ENCODE measurements at places on chromosomes 11 and 22.

GRCh38 chr11:102385085-102386007, 38.3 kb downstream of the BIRC2 start:
- DNase-seq: no peak

DNA sequence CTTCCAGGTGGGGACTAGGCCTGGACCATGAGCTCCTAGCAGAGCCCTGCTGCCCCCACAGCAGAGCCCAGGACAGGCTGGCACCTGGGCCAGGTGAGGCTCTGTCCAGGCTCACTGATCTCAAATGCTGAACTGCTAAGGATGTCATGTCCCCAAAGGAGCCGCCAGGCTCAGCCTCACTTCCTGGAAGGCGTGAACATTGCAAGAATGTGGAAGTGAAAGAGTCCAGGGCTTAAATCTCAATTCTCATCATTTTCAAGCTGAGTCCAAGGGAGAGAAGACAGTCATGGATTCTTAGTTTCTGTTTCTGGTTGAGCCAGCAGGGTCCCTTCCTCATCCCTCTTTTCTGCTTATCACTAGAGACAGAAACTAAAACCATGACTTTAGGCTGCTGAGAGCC, 5.0 kb downstream of the ASCL2 start:
- peak; percentile 61 for DNase-seq

DNA sequence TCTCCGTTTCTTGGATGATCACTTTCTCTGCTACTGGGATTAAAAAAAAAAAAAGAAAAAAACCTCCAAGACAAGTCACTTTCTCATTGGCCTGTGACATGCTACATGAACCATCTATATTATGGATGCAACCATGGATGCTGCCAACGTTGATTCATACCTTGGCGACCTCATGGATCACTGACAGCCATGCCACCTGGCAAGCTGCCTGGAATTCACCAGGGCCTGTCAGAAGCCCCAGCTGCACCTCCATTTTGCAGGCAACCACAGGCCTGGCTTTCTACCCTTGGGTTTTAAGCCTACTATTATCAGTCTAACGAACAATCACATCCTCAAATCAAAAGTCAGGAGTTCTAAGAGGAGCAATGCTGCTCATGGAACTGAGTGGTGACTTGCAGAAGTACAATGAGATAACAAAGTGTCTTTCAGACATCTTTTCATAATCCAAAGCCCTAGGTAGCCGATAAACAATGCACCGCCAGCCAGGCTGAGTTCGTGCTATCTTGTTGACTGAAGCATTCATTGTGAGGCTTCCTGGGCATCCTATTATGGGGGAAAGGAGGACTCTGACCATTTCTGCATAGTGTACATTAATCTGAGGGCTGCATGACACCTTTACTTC, 48.0 kb upstream of the CADM1 start:
- no peak for DNase-seq

GRCh38 chr11:88398372-88398771, 60.8 kb upstream of the CTSC start:
- DNase-seq: no peak

- no peak for DNase-seq
These were observed 63.1 kb upstream of the TTC12 start for GRCh38 chr11:113251281-113251680.

DNA sequence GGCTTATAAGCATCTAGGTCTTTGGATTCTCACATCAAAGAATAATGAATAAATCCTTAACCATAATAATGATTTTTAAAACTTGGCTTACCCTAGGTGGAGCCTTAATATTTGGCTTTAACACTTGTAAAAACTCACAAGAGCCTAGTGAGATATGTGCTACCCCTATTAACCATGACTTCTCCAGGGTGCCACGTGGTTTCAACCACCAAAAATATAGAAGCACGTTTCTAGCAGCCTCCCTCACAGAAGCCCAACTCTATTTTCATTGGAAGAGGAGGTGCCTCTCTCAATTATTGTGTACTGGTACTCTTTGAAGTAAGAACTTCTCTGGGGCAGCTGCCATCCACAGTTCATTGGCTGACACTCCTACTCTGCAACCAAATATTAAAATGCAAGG, 46.5 kb upstream of the GDPD4 start:
- DNase-seq: no peak

DNA sequence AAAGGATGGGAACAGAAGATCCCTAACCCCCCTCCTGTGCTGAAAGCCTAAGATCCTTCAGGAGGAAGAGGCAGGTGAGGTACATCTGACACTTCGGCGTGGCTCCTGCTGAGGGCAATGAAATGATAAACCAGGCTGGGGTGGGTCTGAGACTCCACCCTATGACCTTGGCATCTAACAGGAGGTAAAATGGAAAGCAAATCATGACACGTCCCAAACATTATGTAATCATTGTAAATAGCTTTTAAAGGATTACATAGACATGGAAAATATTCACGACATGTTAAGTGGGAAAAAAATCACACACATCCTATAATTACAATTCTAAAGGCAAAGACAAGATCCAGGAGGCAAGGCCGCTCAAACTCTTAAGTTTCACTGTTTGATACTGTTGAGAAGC, 70.5 kb downstream of the LINC01488 start:
- DNase-seq: no peak

DNA sequence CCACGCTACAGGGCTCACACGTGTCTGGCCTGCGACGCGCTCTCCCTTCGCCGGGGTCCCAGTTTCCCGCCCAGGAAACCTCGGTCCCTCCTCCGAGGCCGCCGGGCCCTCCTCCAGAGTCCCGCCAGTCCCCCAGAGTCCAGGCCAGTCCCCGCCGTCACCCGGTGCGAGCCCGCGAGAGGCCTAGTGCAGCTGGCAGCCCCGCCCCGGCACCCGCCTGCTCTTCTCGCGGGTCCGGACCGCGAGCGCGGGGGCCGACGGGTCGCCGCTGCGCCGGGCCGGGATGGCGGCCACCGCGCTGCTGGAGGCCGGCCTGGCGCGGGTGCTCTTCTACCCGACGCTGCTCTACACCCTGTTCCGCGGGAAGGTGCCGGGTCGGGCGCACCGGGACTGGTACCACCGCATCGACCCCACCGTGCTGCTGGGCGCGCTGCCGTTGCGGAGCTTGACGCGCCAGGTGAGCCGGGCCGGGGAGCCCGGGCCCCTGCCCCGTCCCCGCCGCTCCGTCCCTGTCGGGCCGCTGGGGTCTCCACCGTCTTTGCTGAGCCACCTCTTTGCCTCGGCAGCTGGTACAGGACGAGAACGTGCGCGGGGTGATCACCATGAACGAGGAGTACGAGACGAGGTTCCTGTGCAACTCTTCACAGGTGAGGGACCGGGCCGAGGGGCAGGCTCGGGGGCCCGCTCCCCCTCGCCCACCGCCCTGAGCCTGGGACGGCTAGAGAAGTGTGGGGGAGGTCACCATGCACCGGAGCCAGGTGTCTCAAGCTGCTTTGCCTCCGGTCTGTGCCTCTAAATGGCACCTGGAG, at the start of gene PTPMT1:
Gene PTPMT1 (plus strand): TSS at position 260 of the 809 bp plus-strand sequence. CDS start 24 bp downstream, at position 284.
- peak; percentile 40 for DNase-seq

- no peak for DNase-seq
These were observed 34.0 kb upstream of the A4GALT start for GRCh38 chr22:42754658-42755057.

GRCh38 chr11:105929084-105929955, 92.7 kb downstream of the MSANTD4 start:
- no peak for DNase-seq

DNA sequence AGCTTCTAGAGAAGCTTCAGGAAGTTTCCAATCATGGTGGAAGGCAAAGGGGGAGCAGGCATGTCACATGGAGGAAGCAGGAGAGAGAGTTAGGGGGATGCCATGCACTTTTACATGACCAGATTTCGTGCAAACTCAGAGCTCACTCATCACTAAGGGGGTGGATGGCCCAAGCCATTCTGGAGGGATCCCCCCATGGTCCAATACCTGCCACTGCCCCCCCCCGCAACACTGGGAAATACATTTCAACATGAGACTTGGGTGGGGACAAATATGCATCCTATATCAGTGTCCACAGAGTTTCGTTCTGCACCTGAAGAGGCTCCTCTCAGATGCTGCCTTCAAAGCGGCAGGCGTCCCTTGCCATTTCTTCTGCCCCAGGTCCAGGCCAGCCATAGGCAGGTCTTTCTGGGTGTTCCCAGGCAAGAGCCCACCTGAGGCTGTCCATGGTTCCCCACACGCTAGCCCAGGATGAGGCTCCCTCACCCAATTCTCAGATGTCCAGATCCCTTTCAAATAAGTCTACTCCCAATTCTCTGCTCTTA, 1344.3 kb downstream of the TBC1D22A start:
- DNase-seq: no peak

- no peak for DNase-seq
These were observed 9.0 kb downstream of the FGF19 start for GRCh38 chr11:69694781-69695180.

DNA sequence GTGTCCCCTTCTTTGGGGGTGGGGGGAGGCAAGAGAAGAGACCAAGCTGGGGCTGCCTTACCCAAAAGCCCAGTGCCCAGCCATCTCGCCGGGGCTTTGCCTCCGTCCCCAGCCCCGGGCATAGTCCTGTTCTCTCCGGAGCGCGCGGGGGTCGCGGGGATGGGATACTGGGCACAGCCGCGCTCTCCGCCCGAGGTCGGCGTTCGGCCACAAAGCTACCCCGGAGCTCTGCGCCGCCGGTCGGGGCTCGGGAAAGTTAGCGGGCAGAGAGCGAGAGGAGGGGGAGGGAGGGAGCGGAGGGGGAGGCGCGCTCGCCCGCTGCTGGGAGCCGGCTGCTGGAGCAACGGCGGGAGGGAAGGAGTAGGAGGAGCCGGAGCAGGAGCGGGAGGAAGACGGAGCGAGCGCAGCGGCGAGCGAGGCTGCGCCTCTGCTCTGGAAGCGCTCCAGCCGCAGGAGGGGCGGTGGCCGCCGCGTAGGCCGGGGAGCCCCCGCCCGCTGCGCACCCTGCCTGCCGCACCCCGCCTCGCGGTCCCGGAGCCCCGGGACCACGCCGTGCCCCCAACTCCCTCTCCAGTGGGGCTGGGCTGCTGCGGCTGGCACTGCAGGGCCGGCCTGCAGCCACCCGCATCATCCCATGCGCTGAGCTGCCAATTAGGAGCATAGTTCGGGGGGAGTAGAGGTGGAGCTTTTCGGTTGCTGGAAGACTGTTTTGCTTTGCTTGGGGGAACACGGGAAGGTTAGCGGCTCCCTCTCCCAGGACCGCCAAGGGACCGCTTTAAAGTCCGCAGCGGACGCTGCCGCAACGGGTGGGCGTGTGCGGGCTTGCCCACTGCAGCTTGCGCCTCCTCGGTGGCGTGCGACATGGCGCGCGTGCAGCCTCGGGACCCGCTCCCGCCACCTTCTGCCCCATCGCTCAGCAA, at the start of gene SCN4B:
Gene SCN4B (minus strand): TSS at position 272 of the 920 bp plus-strand sequence. CDS start 150 bp downstream, at position 122.
- no peak for DNase-seq

- peak; percentile 46 for DNase-seq
These were observed 5.8 kb downstream of the TSPAN4 start for GRCh38 chr11:848380-848931.

- DNase-seq: no peak
These were observed 179.7 kb upstream of the MTNR1B start for GRCh38 chr11:92789761-92790160.
